ENCODE measurements at places on chromosomes 1 and 21. TPM values are rescaled to one million over a fixed set of nuclear protein-coding genes. Genes with fewer than 3 reads are reported as not detected.

HRNR gene
- total RNA-seq, result not detected

DNA sequence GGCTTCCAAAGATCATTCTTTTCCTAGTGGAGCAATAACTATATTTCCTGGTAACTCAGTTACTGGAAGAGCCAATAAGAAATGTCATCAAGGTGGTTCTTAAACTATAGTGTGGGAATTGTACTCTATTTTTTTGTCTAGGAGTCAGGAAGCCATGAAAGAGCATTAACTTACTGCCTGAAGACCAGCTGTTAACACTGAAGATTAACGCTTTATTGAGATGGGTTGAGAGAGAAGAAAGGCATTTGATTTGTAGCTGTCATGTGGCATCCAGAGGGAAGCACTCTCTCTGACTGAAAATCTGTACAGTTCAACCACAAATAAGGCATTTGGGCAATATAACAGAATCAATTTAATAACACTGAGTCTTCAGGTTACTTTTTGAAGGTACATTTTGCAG, 76.0 kb downstream of the DNM3 start:
- DNase-seq, result no peak

TFAP2E gene
- total RNA-seq, result 0.69 TPM

CD1B gene
- total RNA-seq, result not detected
